ENCODE measurements at places on chromosomes 13 and 19. TPM values are rescaled to one million over a fixed set of nuclear protein-coding genes. Genes with fewer than 3 reads are reported as not detected.

NCCRP1 gene
- not detected for total RNA-seq

ACP7 gene
- total RNA-seq = not detected

FREM2 gene
- 2.2 TPM for total RNA-seq

INAFM1 gene
- 7.0 TPM for total RNA-seq

GRCh38 chr19:40862333-40862732 is 12.1 kb upstream of the CYP2A6 start:
- no peak for DNase-seq

DNA sequence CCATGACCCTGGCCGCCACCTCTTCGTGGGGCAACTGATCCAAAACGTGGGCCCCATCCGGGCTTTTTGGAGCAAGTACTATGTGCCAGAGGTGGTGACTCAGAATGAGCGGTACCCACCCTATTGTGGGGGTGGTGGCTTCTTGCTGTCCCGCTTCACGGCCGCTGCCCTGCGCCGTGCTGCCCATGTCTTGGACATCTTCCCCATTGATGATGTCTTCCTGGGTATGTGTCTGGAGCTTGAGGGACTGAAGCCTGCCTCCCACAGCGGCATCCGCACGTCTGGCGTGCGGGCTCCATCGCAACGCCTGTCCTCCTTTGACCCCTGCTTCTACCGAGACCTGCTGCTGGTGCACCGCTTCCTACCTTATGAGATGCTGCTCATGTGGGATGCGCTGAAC is 9.6 kb downstream of the INSL3 start:
- DNase-seq = no peak

- peak; percentile 80 for DNase-seq
Measured at GRCh38 chr19:1213391-1214286, 8.1 kb downstream of the STK11 start.

DNA sequence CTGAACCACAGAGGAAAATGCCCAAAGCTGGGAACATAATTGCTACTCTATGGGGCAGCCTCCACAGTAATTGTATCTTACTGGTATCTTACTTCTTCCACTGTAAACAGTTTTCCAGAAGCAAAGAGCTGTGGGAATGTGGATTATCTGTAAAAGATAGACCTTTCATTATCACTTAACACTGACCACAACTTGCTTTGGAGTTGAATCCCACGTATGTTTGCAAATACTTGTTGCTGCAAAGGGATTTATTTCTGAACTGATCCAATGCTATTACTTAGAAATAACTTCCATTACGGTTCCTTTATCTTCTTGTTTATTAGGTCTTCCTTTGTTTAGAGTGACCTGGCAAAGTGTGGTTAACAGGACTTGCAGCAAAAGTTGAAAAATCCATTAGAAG is 218.1 kb downstream of the KCTD12 start:
- no peak for DNase-seq

- DNase-seq = no peak
Measured at GRCh38 chr13:29129616-29130015, 309.5 kb downstream of the MTUS2 start.

DNA sequence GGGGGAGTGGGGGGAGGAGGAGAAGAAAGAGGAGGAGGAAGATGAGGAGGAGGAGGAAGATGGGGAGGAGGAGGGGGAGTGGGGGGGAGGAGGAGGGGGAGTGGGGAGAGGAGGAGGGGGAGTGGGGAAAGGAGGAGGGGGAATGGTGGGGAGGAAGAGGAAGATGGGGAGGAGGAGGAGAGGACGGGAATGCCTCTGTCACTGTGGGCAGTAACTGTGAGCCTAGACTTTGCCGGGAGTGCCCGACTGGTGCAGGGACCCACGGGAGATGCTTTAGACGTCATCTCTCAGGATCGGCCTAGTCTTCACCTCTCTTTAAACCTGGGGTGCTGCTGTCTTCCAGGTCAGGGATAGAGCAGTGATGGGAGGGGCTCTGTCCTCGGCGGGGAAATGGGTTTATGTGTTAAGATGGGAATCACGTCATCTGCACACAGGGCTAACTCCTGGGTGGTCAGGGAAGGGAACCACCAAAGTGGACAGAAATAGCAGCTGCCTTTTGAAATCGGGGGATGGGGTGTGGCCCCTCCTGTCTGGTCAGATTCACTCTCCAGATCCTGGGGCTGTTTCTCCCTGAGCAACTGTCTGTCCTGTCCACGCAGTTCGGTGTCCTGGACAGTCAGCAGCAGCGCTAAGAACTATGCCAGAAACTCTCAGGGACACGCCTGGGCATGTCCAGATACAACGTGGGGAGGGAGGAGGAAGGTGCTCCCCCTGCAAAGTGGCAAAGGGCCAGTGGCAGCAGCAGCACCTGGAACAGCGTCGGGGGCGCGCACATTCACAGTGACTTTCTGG is 26.9 kb downstream of the GAS6 start:
- DNase-seq = peak; percentile 56

DNA sequence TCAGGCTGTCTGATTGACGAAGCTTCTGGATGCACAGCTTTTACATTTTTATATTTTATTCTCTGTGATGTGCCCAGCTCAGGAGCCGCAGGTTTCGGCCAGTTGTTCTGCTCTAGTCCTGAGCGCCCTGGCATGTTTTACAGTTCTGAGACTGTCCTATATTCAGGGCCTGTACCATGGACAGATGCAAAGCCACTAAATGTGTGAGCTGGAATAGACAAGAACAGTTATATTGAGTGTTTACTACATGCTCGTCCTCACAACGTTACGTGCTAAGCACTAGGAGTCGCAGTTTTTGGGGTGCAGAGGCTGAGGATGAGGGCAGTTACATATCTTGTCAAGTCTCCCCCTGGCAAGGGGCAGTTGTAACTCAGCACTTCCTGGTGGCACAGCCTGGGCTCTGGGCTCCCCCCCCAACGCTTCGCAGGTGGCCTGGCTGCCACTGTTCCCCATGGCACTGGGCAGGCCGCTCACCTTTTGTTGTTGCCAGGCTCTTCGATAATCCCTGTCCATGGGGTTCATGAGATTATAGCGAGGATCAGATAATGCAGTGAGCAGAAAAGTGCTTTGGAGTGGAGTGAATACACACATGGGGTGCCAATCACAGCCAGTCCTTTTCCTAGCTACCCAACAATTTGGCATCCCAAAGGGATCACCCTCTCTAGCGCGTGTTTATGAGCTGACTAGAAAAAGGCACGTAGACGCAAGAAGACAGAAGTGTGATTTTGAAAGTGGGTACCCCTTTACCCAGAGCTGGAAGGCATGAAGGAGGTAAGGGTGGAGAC is 23.5 kb downstream of the ARL11 start:
- no peak for DNase-seq

DNA sequence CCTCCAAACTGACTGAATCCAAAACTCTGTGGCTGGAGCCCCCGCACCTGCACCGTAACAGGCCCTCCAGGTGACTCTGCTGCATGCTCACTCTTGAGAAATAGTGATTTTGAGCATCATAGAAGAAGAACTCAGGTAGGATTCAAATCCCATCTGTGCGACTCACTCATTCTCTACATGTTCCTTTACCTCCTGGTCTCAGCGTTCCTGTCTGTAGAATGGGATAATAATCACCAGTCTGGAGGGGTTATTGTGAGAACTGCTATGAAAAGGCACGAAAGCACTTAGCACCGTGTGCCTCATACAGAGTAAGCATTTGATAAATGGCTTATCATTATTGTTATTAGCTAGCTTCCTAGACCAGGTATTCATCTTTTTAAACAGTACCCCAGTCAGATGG is 36.5 kb upstream of the NPAS1 start:
- DNase-seq = no peak

DNA sequence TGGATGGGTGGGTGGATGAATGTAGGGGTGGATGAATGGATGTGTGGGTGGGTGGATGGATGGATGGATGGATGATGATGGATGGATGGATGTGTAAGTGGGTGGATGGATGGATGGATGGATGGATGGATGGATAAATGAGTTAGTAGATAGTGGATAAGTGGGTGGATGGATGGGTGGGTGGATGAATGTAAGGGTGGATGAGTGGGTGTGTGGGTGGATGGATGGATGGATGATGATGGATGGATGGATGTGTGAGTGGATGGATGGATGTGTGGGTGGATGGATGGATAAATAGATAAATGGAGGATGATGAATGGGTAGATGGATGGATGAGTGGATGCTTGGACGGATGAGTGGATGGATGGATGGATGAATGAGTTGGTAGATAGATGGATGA is 3.2 kb downstream of the MCF2L start:
- DNase-seq = no peak

DNA sequence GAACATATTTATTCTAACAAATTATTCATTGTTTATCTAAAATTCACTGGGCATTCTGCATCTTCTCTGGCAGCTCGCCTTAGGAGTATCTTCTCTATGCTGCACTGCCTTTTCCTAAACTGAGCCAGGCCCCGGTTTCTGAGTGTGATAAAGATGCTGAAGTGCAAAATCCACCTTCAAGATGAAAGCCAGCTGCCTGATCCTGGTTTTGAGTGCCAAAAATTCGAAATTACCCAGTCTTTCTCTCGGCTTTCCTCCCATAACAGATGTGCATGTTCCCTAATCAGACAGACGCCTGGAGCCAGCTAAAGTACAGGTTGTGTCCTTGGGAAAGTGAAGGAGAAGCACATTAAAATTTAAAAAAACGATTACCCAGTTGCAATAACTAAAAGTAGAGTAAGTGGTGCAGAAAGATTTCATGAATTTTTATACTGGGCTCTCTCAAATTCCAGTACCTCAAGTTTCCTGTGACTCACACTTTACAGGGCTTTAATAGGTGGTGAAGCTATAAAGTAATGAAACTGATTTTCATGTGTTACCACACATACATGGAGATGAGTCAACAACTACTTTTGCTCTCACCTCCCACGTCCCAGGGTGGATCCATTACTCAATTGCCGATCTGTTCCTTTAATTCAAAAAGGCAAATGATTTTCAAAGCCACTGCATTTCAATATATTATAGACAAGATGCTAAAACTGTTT is 65.0 kb upstream of the GTF2F2 start:
- peak; percentile 30 for DNase-seq
